ENCODE measurements at places on chromosomes 12 and 14. TPM values are rescaled to one million over a fixed set of nuclear protein-coding genes. Genes with fewer than 3 reads are reported as not detected.
A peak's percentile ranks its signal among the peaks of the same experiment; 100 is the strongest.

GRCh38 chr12:68608191-68608590 is 2.5 kb upstream of the RAP1B start:
- DNase-seq, result no peak

GRCh38 chr14:81231540-81231939 is 10.8 kb upstream of the GTF2A1 start:
- DNase-seq, result no peak

- peak; percentile 11 for DNase-seq
Observed at GRCh38 chr12:72330301-72330700, 58.1 kb downstream of the TRHDE start.

DNA sequence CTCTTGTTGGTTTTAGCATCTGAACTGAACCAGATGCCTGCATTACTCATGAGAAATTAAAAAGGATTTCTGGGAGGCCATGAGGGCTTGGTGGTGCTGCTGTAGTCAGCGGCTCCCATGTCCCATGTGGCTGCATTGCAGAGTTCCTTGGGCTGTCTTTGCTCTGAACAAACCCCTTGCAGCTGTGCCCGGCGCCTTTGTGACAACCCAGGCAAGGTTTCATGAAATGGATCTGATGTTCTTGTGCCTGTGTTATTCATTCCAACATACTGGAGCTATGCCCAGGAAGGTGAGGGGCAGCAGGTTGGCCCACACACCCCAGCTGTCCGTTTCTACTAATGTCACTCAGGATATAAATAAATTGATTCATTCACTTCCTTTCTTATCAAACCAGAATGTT is 40.8 kb downstream of the TGFB3 start:
- no peak for DNase-seq

DNA sequence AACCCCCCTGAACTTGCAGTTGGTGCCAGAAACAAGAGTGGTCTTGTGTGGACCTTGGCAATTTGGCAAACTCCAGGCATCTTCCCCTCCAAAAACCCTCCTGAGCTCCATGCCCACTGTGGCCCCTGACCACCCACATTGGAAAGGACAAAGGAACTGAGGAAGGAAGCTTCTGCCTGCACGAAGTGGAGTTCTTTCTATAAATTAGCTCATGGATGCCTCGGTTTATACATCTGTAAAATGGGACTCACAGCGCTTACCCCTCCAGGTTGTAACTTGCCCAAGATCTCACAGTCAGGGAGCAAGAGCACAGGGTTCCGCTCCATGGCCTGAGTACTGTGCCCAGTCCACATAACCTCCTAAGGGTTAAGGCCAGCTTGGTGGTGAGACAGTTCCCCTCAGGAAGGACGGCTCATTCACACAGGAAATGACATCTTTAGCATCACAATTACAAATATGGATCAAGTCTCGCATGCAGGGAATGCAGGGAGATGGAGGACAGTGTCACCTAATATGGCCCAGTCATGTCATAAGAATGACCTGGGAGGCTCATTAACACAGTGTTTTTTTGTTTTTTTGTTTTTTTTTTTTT is 66.6 kb downstream of the CLMN start:
- DNase-seq, result no peak

DNA sequence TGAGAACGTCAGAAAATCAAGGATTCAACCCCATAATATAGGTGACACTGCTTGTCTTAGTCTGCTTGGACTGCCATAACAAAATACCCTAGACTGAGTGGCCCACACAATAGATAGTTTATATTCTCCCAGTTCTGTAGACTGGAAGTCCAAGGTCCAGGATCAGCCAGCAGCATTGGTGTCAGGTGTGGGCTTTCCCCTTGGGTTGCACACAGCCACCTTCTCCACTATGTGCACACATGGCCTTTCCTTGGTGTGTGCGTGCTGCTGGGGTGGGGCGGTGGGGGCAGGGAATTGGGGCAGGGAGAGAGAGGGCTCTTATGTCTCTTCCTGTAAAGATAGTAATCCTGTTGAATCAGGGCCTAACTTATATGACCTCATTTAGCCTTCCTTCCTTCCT is 106.4 kb downstream of the SLC25A47 start:
- no peak for DNase-seq

DNA sequence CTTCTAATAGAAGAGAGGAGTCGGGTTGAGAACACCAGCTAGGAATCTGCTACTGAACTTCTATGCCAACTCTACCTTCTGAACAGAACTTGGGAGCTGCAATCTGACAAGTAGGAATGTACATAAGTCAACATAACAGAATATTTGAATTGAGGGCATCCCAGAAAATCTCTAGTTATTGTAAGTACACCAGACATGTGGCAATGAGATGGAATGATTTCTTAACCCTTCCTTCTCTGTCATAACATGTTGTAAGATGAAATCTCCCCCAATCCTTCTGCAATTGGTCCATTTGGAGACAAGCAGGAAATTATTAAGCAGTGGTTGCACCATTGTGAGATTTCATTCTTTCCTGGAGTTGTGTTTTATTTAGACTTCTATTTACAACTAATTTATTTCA is 68.7 kb upstream of the TMPO start:
- DNase-seq, result no peak

GRCh38 chr12:68572661-68573060 is 38.0 kb upstream of the RAP1B start:
- no peak for DNase-seq

DNA sequence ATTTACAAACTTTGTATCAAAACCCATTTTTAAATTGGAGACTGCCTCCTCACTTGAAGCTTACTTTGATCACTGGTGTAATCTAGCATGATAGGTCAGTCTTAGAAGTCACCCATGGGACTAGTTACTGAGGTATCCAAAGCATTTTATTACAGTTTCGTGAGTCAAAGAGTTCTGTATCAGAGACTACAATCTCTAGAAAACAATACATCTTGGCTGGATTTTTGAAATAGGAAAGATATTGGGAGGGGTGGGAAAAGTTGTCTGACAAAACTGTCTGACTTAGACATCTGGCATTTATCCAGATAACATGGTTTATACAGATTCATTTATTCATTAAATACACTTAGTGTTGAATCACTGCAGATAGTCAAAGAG is 173.5 kb upstream of the PDZRN4 start:
- no peak for DNase-seq

DNA sequence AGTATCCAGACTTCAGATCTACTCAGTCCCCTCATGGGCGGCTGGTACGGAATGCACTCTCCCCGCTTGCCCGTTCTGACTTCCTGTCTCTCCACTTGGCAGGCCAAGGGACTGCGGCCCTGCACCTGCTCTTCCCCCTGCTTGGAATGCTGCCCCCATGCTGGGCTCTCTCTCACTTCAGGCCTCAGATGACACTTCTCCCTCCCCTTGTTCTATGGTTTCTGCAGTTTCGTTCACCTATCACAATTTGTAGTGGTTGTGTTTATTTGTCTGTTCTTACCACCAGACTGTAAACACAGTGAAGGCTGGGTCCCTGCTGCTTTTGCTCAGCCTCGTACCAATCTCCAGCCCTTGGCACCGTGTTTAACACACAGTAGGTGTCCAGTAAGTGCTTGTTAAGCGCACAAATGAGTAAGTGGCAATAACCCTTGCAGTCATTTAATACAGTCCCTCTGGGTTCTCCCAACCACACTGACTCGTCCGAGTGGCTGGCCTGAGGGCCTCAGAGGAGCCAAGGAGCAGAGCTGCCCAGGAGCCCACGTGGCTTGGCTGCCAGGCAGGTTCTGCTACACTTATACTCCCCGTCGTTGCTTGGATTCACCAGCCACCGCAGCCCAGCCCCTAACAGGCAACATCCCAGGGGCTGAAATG is 11.8 kb downstream of the SLC6A12 start:
- DNase-seq, result no peak

GRCh38 chr14:74579447-74580274 is 32.4 kb downstream of the LTBP2 start:
- DNase-seq, result peak; percentile 37

DNA sequence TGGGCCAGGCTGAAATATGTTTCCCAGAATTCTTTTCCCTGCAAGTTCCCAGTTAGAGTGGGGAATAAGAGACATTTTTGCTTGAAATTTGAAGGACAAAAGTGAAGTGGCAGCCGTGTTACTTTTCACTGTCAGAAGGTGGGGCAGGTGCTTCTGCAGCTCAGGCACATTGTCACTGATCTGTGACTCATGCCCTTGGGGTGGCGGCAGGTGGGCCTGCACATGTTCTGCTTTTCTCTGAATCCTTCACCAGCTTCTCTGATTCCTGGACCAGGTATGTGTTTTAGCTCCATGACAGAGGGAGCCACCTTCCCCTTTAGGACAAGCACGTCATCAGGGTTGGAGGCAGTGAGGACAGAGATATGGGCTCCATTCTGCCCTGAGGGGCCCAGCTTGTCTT is 11.7 kb upstream of the KCNA5 start:
- DNase-seq, result no peak

DNA sequence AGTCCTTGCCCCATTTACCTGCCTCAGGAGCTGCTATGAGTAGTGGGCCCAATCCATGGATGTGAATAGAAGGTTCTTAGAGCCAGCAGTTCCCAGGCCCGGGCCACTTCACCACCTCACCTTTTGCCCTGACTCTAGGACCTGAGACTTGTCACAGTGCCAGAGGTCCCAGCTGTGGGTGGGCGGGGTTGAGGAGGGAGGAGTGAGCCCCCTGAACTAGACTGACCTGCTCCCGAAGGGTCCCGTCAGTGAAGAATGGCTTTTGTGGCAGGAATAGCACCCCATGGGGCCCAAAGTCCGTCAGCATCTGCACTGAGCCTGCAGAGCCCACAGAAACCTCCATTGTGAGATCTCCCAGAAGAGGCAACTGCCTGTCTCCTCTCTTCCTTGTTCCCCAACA is 12.9 kb downstream of the ABCD4 start:
- no peak for DNase-seq

Gene PAH
- polyA plus RNA-seq, result not detected

- DNase-seq, result no peak
Observed at GRCh38 chr14:29993143-29993542, 65.5 kb upstream of the PRKD1 start.

Gene KRT83
- polyA plus RNA-seq, result not detected

Gene AQP2
- polyA plus RNA-seq, result 3.7 TPM

DNA sequence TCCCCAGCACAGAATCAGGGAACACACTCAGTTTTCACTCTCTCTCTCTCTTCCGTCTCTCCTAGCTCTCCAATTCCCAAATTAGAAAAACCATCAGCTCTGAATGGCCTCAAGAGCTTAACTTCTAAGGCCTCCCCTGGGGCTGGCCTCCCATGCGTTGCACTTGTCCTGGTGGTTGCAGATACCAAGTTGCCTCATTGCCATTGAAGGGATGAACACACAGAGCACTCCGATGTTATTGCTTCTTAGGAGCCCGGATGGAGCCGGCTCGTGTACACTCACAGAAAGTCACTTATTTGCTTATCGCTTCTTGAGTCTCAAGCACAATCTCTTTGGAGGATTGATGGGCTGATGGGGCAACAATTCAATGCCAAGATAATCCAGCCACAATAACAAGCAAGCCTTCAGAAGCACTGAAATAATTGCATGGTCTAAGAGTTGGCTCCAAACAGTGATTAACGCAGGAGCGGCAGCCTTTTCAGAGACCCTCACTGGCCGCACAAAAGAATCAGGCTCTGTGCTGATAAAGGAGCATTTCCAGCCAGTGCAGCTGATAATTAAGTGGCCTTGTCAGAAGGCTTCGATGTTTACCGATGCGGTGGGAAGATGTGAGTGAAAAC is 175.8 kb upstream of the TMEM132C start:
- DNase-seq, result no peak

Gene LRTM2
- not detected for polyA plus RNA-seq

DNA sequence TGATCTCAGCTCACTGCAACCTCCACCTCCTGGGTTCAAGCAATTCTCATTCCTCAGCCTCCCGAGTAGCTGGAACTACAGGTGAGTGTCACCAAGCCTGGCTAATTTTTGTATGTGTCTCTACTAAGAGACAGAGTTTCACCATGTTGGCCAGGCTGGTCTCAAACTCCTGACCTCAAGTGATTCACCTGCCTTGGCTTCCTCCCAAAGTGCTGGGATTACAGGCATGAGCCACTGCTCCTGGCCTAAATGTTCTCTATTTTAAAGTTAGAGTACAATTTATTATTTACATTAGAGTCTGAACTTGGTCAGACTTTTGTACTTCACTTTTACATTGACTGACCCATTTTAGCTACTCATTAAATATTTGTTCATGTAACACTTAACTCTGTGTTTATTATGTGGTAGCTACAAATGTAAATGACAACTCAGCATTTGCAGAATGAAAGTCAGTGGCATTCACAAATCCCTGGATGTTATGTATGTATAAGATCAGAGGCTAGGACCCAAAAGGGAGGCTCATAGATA is 409.6 kb downstream of the APAF1 start:
- no peak for DNase-seq

DNA sequence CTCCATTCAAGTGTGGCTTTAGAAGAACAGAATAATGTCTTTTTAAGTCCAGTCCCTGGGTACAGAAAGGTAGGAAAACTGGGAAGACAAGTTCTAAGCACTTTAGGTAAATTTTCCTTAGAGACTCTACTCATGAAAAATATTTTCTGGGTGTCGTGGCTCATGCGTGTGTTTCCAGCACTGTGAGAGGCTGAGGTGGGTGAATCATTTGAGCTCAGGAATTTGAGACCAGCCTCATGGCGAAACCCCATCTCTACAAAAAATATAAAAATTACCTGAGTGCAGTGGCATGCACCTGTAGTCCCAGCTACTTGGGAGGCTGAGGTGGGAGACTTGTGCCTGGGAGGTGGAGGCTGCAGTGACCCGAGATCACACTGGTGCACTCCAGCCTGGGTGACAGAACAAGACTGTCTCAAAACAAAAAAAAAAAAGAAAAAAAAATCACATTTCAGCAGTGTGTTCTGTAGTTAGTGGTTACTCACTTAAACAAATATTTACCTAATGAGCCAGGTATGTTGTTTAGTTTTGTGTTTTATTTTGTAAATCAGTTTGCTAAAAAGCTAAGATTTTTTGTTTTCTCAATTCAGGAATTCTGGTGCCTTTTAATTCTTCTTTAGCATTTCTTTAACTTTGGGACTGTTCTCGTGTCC is 52.3 kb upstream of the RD3L start:
- no peak for DNase-seq

GRCh38 chr12:25249931-25250738 is 594 bp downstream of the KRAS start:
- peak; percentile 40 for DNase-seq

DNA sequence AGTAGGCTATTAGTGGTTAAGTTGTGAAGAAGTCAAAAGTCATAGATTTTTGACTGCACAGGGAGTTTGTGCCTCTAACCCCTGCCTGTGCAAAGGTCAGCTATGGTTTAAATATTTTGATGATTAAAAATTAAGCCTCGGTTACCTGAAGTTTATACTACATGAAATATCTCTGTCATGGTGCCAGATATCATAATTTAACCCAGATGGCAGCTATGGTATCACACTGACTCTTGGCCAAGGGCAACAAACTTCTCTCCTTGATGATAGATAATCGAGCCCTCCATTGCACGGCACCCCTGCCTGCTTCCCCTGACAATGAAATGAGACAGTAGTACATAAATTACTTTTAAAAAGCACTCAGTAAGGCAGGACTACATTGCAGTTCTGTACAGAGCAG is 80.8 kb downstream of the SLC35F4 start:
- no peak for DNase-seq

Gene HOXC9
- polyA plus RNA-seq, result 3.4 TPM

GRCh38 chr12:113145720-113146551 is 3.6 kb upstream of the CFAP73 start:
- no peak for DNase-seq

GRCh38 chr12:102765736-102766135 is 151.3 kb downstream of the PAH start:
- no peak for DNase-seq

Data from ovary (tissue), 10 donors.